Activated CD4-positive, alpha-beta T cell treated with anti-CD3 and anti-CD28 coated beads, Interleukin-2, amount 10 ng/mL, durations not matched to agents 24 days and 14 days (primary cell): ENCODE measurements at places on chromosomes 13 and 19. TPM values are rescaled to one million over a fixed set of nuclear protein-coding genes. Genes with fewer than 3 reads are reported as not detected.

GRCh38 chr13:104841110-104841509 is 1694.4 kb downstream of the EFNB2 start:
- H3K36me3 ChIP-seq: no peaks in the 10 kb centered on the region
- H3K27me3 ChIP-seq: no peaks in the 10 kb centered on the region
- no peak overlapping the region for H3K27ac ChIP-seq
- DNase-seq: no peak
- no peak overlapping the region for H3K4me3 ChIP-seq
- H3K4me1 ChIP-seq: no peaks in the 10 kb centered on the region

GRCh38 chr19:38064661-38065425 is 157.8 kb downstream of the SIPA1L3 start:
- no peak for DNase-seq
- H3K27me3 ChIP-seq: no peaks in the 10 kb centered on the region
- H3K36me3 ChIP-seq: no peaks in the 10 kb centered on the region

GRCh38 chr19:17424743-17425365 is 5.0 kb downstream of the MVB12A start:
- H3K4me1 ChIP-seq: peaks cover 13% of the 10 kb centered on the region
- H3K27ac ChIP-seq: no peak overlapping the region
- no peaks in the 10 kb centered on the region for H3K27me3 ChIP-seq
- H3K4me3 ChIP-seq: no peak overlapping the region

- no peak overlapping the region for H3K27ac ChIP-seq
- no peaks in the 10 kb centered on the region for H3K27me3 ChIP-seq
Observed at GRCh38 chr19:20863176-20863575, 59.9 kb upstream of the ZNF85 start.

Gene NLRP9
- total RNA-seq: not detected in 2 replicates

Gene SIGLEC11
- not detected in 2 replicates for total RNA-seq
